ENCODE measurements at places on chromosomes 2 and 18.
A peak's percentile ranks its signal among the peaks of the same experiment; 100 is the strongest.

DNA sequence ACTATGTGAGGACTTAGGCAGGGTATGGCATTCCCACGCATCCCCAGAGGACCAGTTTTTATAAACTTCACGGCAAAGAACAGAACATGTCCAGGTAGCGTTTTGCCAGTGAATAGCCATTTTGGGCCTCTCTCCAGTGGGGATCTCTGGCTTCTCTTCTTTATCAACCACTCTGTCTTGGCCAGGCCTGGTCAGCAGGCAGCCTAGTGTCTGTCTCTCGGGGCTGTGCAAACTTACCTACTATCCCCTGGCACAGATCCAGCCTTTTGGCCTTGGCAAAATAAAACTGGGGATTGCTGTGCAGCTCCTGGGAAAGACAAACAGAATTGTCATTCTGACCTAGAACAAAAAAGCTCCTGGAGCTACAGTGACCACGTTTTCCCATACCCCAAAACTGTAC is 14.5 kb downstream of the CAPN14 start:
- no peak for DNase-seq

- DNase-seq: peak; percentile 75
Observed at GRCh38 chr2:172223601-172224054, 120.9 kb upstream of the DLX2 start.

DNA sequence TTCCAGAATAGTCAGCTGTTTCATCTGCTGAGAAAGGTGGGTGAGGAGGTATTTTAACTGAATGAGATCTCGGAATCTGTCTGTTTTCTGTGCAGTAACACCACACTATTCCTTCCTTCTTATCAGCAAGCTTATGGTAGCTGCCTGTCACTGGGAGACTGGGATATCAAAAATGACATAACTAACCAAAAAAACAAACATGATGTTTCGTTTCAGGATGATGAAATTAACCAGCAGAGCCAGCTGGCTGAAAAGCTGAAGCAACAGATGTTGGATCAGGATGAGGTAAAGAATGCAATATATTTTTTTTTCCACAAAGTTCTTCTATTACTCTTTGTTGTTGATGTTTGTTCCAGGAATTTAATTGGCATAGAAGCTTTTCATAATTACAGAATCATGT is 59.8 kb upstream of the LYPD6B start:
- DNase-seq: no peak

GRCh38 chr18:37608876-37609275 is 43.3 kb upstream of the CELF4 start:
- no peak for DNase-seq
